ENCODE measurements at places on chromosomes 2 and 18.

DNA sequence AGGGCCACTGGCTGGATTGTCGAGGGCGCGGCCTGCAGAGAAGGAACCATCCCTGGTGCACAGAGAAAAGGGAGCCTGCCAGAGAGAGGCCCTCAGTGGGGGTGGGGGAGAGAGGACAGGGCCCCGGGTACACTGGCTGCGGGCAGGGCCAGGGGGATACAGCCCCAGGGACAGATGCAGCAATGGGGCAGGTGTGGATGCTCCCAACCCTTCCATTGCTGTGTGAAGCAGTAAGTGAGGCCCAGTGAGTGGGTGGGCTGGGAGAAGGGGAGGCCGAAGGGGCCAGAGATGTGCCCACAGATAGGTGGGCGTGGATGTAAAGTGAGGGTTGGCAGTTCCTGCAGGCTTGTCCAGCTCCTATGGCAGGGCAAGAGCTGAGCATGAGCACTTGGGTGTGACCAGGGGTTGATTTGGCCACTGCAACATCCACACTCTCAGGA, 7.4 kb downstream of the AGXT start:
- no peak for DNase-seq

GRCh38 chr2:121435790-121436189, 94.9 kb upstream of the RNU4ATAC start:
- no peak for DNase-seq

DNA sequence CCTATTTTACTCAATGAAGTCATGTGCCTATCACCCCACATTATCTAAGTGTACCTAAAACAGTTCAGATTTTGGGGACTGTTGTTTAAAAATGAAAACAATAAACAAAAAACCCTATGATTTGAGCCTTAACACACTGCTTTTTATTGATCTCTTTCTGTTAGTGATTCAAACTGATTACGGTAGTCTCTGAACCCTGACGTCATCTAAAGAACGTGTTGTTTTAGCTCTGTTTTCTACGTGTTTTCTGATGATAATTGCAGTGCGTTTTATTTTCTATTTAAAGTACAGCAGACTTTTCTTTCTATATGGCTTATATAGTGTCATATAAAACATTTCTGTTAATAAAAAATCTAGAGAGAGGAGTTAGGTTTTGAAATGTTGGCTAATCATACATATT, 93.9 kb upstream of the FAM237A start:
- no peak for DNase-seq

- peak; percentile 31 for DNase-seq
Measured at GRCh38 chr2:119407430-119408220, 24.0 kb upstream of the TMEM37 start.

- peak; percentile 58 for DNase-seq
Measured at GRCh38 chr2:38462121-38462661, 85.1 kb upstream of the ATL2 start.

DNA sequence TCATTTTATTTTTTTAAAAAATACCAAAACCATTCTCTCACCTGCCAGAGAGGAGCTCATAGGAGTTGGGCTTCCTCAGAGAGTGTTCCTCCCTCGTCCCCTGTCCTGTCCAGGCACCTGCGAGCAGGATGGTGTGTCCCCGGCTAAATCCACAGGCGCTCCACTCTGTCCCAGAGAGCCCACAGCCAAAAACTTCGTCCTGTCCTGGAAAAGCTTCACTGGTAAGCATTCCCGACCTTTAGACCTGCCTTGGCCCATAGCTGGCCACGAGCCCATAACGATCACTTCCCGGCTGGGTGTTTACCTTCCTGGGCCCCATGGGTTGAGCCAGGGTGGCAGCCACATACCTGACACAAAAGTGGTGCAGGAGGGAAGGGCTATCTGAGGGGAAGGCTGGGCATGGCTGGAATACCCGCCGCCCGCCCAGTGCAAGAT, at the start of gene NGEF:
Gene NGEF (minus strand): TSS at position 230 of the 435 bp plus-strand sequence. CDS start 38,366 bp downstream, outside the sequence.
- DNase-seq: no peak

DNA sequence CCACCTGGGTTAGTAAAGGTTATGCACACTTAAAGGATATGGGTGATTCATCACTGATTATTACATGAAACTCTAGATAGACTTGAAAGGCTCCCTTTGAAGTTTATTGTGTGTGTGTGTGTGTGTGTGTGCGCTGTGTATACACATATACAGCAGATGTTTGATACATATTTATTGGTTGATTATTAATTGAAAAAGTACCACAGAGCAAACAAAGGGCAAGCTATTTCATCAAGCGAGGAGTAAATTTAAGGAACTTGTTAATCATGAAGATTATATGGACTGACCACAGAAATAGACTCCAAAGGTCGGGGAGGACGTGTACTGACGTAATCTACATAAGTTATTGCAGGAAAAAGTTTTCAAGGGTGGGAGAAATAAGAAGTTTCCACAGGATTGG, 617.4 kb upstream of the POU3F3 start:
- no peak for DNase-seq

DNA sequence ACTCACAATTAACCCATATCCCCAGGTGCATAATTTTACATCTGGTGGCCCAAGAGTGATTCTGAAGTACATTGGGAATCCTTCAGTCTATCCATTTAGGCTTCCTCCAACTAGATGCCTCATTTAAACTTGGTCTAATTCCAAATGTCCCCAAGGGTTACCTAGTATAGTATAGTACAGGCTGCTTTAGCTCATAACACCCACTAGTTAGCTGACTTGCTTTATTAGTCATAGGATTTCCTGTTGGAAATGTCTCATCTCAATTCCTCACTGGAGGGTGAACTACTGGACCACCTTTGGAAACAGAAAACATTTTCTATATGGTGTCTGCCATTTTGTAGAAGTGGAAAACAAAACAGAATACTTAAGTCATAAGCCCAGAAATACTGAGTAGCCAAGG, 202.5 kb upstream of the SESTD1 start:
- DNase-seq: no peak

DNA sequence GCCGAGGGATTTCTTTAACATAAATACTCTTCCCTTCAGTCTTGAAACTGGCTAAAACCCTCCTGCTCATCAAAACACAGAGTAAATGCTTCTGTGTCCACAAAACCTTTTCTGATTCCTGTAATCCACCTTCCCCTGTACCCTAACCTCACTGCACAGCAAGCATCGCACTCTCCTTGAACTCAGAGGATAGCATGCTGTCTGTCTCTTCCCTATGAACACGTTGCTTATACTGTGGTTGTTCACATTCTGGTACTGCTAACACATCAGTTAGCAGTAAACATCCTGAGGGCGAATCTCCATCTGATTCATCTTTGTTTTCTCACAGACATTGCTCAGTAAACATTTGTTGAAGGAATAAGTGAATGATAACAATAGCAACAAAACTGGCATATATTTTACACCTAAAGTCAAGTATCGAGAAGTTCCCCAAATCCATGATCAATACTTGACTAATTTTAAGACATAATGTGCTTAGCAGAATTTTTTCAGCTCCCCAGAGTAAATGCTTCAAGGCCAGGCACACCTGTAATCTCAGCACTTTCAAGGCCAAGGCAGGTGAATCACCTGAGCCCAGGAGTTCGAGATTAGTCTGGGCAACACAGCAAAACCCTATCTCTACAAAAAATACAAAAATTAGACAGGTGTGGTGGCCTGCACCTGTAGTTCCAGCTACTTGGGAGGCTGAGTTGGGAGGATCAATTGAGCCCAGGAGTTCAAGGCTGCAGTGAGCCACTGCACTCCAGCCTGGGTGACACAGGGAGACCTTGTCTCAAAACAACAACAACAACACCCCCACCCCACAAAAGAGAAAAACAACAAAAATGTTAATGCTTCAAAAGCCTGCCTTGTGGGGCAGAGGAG, 45.6 kb upstream of the LPIN2 start:
- DNase-seq: peak; percentile 64

- DNase-seq: no peak
Measured at GRCh38 chr2:15385184-15385583, 175.9 kb downstream of the NBAS start.

GRCh38 chr2:19158211-19158610, 200.2 kb downstream of the OSR1 start:
- DNase-seq: no peak

- DNase-seq: no peak
Measured at GRCh38 chr2:109342256-109342850, 213.3 kb downstream of the SH3RF3 start.

DNA sequence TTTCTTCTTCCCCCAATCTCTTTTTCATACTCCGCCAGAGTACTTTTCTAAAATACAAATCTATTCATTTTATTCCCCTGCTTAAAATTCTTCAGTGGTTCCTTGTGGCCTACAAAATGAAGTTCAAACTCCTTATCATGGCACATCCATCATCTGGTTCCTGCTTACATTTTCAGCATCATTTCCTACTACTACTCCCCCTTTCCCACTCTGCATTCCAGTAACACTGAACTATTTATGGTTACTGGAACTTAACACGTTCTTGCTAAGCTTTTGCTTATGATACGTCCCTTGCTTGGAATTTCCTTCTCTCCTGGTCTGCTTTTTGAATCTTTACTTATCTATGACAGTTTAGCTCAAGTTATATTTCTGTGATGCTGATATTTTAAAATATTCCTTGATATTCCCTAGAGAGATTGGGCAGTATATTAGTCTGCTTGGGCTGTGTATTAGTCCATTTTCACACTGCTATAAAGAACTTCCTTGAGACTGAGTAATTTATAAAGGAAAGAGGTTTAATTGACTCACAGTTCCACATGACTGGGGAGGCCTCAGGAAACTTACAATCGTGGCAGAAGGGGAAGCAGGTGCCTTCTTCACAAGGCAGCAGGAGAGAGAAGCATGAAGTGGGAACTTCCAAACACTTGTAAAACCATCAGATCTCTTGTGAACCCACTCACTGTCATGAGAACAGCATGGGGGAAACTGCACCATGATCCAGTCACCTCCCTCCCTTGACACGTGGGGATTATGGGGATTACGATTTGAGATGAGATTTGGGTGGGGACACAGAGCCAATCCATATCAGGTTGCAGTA, 53.2 kb downstream of the BMPR2 start:
- no peak for DNase-seq

DNA sequence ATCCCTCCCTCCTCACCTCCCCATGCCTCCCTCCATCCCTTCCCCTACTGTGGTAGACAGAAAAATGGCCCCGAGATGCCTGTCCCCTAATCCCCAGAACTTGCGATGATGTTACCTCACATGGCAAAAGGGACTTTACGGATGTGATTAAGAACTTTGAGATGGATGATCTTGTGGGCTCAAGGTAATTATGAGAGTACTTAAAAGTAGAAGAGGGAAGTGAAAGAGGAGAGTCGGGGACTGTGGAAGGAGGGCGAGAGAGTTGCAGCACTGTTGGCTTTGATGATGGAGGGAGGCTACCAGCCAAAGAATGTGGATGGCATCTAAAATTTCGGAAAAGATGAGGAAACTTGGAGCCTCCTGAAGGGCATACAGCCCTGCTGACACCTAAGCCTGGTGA, 66.5 kb downstream of the AGAP1 start:
- no peak for DNase-seq

DNA sequence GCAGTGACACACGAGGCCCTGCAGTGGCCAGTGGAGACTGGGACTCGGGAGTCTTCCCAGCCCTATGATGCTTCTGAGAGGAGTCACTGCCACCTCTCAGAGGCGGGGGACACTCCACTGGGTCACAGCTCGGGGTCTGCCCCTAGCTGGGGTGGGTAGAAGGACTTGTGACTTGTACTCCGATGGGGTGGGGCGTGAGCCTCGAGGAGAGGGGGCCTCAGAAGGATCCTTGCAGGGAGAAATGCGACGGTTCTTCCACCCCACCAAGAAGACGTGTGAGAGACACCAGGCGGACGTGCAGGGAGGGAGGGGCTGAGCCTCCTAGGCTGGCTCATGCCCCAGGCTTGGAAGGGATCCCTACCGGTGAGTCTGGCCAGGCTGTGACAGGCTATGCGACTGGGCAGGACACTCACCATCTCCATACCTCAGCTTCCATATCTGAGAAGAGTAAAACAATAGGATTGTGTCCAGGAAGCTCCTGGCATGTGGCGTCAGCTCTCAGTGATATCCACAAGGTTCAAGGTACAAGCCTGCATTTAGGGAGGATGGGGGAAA, 11.1 kb upstream of the OTOS start:
- DNase-seq: no peak

- DNase-seq: no peak
Measured at GRCh38 chr2:73588177-73588576, 54.0 kb downstream of the NAT8 start.

- DNase-seq: no peak
Measured at GRCh38 chr2:43848214-43848613, 9.4 kb downstream of the ABCG8 start.

GRCh38 chr2:216516730-216517350, 18.2 kb downstream of the RPL37A start:
- DNase-seq: no peak

GRCh38 chr2:78132391-78133370, 610.5 kb upstream of the LRRTM4 start:
- no peak for DNase-seq

DNA sequence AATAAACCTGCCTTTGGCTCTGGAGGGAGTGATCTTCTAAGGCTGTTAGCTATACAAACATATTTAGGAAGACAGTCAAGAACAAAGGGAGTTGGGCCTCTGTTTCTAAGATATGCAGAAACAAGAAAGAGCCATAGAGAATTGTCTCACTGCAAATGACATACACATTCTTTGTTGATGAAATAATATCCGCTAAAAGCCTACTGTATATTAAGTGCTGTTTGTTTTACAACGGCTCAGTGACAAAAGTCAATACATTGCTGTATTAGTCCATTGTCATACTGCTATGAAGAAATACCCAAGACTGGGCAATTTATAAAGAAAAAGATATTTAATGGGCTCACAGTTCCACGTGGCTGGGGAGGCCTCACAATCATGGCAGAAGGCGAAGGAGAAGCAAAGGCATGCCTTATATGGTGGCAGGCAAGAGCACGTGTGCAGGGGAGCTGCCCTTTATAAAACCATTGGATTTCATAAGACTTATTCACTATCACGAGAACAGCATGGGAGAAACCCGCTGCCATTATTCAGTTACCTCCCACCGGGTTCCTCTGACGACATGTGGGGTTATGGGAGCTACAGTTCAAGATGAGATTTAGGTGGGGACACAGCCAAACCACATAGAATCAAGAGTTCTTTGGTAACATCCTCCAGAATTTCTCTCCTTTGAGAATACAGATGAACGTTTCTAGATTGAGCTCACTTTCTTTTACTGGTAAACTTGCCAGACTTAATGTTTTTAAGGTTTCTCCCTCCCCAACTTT, 157.8 kb downstream of the PIK3C3 start:
- DNase-seq: no peak

DNA sequence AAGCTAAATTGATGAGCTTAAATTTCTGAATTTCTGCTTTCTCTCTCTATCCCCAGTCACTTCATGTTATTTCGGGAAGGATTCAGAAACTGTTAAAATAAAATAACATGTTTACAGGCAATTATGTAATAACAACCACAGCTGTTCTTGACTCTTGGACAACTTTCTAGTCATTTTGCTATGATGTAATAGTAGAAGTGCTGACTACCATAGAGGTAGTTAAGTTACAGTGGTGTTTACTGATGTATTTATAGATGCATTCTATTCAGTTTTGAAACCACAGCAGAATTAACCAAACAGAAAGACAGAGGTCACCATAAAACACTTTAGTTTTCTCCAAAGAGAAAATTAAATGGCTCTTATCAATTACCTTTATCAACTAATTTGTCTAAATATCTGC, 1292.0 kb upstream of the CHAC2 start:
- DNase-seq: no peak

All from activated CD4-positive, alpha-beta T cell treated with anti-CD3 and anti-CD28 coated beads, Interleukin-2, amount 50 U/mL, for 16 hours (primary cell).